Choroid plexus epithelial cell (primary cell): ENCODE measurements at places on chromosomes 2 and 18.
A peak's percentile ranks its signal among the peaks of the same experiment; 100 is the strongest.

GRCh38 chr18:11322006-11322405 is 172.6 kb upstream of the PIEZO2 start:
- peak; percentile 35 for DNase-seq

- DNase-seq, result peak; percentile 90
Observed at GRCh38 chr18:51211552-51211951, 14.1 kb upstream of the MEX3C start.

GRCh38 chr18:22726469-22726868 is 206.7 kb upstream of the RBBP8 start:
- DNase-seq, result no peak

- DNase-seq, result peak; percentile 32
Observed at GRCh38 chr2:128552806-128553551, 234.3 kb upstream of the HS6ST1 start.

DNA sequence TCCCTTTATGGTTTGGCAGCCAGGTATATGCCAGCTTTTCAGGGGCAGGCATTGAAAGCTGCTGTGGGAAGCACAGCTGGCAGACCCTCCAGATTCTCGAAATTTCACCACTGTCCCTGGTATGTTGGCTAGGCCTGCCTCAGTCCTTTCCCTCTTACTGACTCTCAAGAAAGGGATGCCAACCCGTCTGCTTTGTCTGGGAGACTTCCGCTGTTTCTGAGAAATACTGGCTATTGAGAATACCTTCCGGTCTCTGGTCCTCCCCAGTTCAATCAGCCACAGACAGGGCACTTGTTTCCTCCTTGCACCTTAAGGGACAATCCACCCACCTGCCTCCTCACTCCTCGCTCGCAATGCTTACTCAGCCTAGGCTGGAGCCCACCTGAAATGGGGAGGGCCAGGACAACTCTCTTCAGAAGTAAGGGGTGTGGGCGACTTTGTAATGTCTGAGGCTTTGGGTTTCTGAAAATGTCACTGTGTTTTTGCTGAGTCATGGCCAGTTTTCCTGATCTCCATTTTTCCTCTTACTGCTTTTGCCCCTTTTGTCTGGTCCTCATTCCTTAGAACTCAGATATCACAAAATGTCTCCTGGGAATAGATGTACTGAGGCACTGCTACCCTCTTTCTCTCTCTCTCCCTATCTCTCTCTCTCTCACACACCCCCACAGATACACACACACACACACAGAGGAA is 571.1 kb downstream of the TNS1 start:
- DNase-seq, result no peak

- no peak for DNase-seq
Observed at GRCh38 chr2:105432044-105432399, 33.2 kb upstream of the FHL2 start.

DNA sequence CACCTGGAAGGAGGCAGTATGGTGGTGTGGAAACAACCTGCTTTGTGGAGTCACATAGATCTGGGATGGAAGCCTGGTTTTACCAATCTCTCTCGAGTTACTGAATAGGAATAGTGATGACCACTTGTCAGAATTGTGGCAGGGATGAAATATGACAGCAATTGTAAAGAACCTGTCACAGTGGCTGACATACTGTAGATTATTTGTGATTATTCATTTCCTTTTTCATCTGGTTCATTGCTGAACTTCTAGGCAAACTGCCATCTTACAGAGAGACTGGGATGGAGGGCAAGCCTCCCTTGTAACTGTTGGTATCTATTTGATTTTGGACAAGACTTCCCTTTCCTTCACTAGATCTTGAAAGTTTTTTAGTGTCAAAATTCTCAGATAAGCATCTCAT is 42.0 kb downstream of the FMNL2 start:
- no peak for DNase-seq

- no peak for DNase-seq
Observed at GRCh38 chr2:194116861-194117260, 1540.2 kb upstream of the SLC39A10 start.

DNA sequence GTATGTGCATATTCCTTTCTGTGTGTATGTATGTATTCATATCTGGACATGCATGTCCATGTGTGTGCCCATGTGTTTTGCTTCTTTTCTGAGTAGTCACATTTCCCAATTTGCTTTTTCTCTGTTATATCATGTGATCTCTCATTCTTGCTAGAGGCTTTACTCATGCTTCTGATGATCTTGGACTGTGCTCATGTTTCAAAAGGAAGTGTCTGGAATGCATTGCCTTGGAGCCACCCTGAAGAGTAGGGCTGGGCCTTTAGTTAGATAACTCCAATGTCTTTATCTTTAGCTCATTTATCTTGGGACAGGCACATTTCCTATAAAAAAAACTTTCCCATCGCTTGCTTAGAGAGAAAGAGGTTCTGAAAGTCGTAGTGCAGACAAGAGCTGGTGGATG is 859.2 kb downstream of the CNTNAP5 start:
- peak; percentile 1 for DNase-seq

GRCh38 chr18:4762330-4762729 is 307.2 kb upstream of the DLGAP1 start:
- DNase-seq, result no peak

GRCh38 chr2:126634273-126634861 is 21.6 kb upstream of the GYPC start:
- peak; percentile 54 for DNase-seq

- peak; percentile 27 for DNase-seq
Observed at GRCh38 chr2:48600917-48601316, 16.7 kb upstream of the GTF2A1L start.

- DNase-seq, result peak; percentile 64
Observed at GRCh38 chr2:100197631-100198153, 55.3 kb upstream of the AFF3 start.

DNA sequence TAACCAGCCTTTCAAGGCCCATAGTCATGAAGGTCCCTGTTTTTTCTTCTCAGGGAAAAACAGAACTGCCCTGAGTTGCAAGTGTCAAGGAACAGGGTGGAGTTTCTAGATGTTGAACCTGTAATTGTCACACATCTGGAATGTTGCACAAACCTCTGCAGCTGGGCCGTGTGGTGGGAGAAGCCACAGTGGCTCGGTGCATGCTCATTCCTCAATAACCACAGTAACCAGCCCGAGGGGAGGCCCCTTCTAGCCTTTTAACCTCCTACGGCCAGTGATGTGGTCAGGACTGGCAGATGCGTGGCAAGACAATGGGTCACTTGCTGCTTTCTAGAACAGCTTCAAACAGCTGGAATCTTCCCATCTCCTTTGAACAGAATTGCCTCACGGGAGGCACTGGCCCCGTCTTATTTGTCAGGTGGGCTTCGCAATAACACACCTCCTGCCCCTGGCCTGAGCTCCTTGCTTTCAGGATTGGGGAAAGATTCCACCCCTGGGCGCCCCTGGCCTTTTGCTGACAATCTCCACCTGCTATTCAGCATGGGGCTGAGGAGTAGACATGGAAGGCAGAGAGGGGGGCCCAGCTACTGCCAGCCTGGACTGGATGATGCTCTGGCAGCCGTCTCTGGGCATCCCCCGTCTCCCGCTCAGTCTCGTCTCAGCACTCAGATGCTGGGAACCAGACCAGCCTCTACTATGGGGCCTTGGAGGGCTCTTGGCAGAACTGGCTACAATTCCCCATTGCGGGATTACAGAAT is 102.9 kb downstream of the KLHL29 start:
- peak; percentile 82 for DNase-seq

- DNase-seq, result no peak
Observed at GRCh38 chr2:186325827-186326535, 160.1 kb upstream of the ZC3H15 start.

- no peak for DNase-seq
Observed at GRCh38 chr2:145017149-145017548, 497.2 kb upstream of the ZEB2 start.

- peak; percentile 41 for DNase-seq
Observed at GRCh38 chr2:177573120-177573519, 180.5 kb downstream of the AGPS start.

DNA sequence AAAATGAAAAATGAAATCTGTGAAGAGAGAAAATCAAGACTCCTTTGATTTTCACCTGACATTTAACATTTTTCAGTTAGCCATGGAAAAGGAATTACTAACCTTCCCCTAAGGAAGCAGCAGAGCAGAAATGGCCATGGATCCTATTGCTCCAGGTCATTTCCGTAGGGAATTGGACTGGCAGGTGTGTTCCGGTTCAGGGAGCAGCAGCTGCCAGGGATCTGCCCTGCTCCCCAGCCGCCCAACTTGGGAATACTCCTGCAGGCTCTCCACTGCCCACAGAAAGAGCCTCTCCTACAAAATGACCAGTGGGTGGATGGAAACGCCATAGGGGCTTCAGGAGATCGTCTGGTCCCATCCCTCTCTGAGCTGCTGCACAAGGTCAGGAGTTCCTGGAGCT is 86.0 kb upstream of the MAPK4 start:
- DNase-seq, result no peak

- DNase-seq, result peak; percentile 42
Observed at GRCh38 chr2:240981280-240981679, 17.1 kb upstream of the SNED1 start.

- no peak for DNase-seq
Observed at GRCh38 chr2:65901756-65902155, 469.4 kb upstream of the SPRED2 start.

DNA sequence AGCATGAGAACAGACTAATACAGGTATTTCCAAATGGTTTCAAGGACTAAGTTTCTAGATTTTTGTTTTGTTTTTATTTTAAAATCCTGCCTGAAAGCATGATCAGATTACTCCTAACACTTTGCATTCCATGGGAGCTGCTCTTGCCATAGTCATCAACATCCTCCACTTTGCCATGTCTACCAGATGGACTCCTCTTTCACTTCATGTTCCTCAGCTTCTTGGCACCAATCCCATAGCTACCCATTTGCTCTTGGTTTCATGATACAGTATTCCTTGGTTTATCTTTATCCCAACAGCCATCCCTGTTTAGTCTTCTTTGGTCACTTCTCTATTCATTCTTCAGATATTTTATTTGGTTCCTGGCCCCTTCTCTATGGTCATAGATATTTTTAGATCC is 154.2 kb upstream of the CCDC195 start:
- peak; percentile 42 for DNase-seq

DNA sequence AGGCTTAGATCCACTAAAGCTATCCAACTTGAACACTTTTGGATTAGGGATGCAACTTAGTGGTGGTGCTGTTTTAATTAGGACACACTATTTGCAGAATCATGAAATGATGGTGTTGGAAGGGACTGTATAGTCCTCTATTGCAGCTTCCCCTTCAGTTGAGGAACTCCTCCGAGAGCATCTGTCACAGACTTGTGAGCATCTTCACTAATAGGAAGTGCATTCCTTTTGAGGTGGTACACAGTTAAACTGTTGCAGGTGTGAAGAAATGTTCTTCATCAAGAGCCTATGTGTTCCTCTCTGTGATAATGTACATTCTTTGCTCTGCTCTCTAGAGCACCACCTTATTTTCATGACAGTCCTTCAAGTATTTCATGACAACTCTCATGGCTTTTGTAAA is 197.4 kb downstream of the CAMKMT start:
- DNase-seq, result no peak

GRCh38 chr2:8086796-8087479 is 594.9 kb upstream of the ID2 start:
- peak; percentile 83 for DNase-seq

DNA sequence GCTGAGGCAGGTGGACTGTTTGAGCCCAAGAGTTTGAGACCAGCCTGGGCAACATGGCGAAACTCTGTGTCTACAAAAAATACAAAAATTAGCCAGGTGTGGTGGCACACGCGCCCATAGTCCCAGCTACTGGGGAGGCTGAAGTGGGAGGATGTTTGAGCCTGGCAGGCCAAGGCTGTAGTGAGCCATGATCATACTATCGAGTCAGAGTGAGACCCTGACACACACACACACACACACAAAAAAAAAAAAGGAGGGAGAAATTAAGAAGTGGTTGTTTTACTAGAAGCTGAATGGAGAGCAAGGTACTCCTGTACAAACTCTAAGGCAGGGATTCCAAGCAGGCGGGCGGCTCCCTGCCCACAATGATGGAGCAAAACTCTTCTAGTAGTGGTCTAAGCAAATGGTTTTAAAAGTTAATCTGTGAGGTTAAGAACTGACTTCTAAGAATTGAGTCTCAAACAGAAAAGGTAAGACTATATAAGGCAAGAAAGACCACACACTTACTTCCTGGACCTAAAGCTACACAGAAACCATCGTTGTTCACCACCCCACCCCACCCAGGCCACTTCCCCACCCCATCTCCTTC is 2.6 kb downstream of the ANKRD44 start:
- DNase-seq, result no peak

DNA sequence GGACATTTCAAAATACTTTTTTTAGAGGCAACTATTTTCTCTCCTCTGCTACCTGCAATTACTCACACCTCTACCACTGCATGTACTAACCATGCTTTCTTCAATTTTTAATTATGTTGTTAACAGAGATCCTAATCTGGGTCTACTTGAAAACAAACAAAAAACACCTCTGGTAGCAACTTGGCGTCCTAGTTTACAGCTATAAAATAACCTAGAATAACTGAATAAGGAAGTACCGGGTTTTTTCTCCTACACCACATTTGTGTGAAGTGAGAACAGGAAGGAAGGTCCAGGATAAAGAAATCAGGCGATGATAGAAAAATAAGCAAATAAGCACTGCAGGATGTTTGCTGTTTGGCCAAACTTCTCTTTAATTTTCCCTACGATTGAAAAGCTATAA is 633.5 kb downstream of the LRP1B start:
- DNase-seq, result no peak
